ENCODE measurements at places on chromosomes 4 and X.

- DNase-seq = no peak
Measured at GRCh38 chr4:145824463-145824862, 114.2 kb downstream of the ZNF827 start.

- no peak for DNase-seq
Measured at GRCh38 chrX:104641176-104641575, 75.2 kb downstream of the IL1RAPL2 start.

- no peak for DNase-seq
Measured at GRCh38 chr4:176534566-176534965, 214.8 kb downstream of the SPCS3 start.

- DNase-seq = no peak
Measured at GRCh38 chr4:183906489-183906738, 1.3 kb downstream of the STOX2 start.

DNA sequence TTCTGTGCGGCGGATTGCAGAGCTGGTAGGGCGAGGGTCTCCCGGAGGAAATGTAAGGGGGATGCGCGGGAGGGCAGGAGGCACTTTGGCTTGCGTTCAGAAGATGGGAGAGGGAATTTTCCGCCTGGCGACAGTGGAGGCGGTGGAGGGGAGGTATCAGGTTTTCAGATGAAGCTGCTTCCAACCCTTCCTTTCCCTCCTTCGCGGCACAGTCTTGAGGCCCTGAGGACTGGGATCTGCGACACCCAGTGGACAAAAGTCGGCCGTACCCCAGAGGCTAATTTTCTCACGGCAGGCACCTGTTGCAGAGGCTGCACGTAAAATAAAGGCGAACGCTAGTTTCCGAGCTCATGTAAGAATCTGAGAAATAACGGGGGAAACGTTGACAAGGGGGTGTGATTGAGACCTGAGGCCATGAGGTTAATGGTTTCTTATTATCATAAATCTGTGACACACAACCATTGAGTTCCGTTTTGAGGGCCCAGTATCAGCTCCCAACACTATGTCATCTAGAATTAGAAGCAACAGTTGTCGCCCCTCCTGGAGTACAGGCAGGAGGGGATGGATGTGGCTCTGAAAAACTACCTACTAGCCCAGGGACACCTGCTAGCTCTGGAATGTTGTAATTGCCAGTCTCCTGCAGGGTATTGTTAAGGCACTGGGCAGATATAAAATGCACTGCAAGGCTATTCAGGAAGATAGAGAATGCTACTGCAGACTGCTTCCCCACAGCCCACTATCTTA, 1.1 kb downstream of the ZCCHC18 start:
- DNase-seq = peak; percentile 53

DNA sequence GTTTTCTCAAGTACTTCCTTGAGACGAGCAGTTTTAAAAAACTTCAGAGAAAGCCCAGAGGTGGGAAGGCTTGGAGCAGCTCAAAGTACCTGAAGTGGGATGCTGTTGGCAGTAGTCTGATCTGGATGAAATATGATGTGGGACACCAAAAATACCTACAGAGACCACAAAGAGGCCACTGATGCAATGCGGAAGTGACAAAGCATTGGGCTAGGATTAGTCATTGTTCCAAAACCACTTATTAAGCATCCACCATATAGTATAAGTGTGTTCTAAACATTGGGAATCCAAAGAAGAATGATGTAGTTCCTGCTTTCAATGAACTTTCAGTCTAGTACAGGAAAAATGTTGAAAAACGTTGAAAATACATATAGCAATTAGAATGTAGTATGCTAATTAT, 386.1 kb upstream of the CNKSR2 start:
- no peak for DNase-seq

DNA sequence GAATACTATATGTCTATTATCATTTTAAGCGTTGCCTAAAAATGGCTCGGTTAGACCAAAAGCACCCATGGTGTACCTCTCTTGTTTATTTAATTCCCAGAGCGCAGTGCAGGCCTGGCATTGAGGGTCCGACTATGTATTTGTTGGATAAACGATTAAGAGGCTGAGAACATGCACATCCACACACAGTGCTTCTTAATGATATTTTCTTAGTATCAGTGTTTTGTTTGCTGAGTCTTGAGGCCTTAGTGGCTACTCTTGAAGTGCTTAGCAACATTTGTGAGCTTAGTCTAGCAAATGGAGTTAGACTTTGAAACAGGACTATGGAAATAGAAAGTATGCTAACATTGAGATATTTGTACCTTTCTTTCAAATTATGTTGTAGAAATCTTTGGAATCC, 43.7 kb downstream of the CDS1 start:
- no peak for DNase-seq

DNA sequence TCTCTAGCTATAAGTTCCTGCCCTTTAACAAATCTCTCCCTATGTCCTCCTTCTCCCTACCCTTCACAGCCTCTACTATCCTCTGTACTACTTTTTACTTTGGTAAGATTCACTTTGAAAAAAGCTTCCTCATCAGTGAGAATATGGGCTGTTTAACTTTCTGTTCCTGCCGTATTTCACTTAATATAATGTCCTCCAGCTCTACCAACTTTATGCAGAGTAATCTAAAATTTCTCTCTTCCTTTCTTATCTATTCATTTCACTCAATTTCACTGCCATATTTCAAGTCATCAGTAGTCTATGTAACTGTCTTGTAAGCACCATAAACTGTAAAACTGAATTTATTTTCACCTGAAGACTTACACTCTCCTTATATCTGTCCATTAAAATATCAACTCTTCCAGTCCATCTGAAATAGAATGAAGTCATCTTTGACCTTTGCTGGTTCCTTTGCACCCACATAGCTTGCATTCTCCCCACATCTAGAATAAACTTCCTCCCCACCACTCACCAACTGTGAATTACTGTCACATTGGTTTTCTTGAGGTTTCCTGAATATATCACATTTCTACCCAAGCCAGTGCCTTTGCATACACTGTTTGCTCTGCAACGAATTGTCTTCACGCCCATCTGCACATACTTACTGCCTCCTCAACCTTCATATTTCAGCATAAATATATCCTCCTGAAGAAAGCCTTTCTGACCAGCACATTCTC, 54.6 kb downstream of the ARAP2 start:
- DNase-seq = no peak

GRCh38 chr4:75698963-75699228, 25.5 kb upstream of the USO1 start:
- no peak for DNase-seq

DNA sequence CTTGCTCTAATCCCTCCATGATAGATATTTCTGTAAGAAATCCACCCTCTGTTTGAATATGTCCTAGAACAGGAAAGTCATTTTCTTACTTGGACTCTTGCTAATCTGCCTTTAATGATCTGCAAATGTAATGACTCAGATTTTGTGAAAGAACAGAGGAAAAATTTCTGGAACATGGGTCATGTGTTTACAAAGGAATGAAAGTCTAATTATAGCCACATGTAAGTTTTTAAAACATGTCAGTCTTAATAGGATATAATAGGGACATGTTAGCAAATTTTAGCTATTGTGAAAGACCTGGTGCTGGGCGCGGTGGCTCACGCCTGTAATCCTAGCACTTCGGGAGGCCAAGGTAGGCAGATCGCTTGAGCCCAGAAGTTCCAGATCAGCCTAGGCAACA, 47.6 kb downstream of the GRK4 start:
- no peak for DNase-seq

All from mucosa of descending colon (tissue), 3 donors.